NCI-H526 treated with DMSO at 0.1 percent for 48 hours (cell line): ENCODE measurements at places on chromosomes 11 and 22.

- DNase-seq: no peak
These were observed 12.3 kb downstream of the A4GALT start for GRCh38 chr22:42708417-42708816.

- DNase-seq: no peak
These were observed 179.3 kb upstream of the FAT3 start for GRCh38 chr11:92045301-92045700.

DNA sequence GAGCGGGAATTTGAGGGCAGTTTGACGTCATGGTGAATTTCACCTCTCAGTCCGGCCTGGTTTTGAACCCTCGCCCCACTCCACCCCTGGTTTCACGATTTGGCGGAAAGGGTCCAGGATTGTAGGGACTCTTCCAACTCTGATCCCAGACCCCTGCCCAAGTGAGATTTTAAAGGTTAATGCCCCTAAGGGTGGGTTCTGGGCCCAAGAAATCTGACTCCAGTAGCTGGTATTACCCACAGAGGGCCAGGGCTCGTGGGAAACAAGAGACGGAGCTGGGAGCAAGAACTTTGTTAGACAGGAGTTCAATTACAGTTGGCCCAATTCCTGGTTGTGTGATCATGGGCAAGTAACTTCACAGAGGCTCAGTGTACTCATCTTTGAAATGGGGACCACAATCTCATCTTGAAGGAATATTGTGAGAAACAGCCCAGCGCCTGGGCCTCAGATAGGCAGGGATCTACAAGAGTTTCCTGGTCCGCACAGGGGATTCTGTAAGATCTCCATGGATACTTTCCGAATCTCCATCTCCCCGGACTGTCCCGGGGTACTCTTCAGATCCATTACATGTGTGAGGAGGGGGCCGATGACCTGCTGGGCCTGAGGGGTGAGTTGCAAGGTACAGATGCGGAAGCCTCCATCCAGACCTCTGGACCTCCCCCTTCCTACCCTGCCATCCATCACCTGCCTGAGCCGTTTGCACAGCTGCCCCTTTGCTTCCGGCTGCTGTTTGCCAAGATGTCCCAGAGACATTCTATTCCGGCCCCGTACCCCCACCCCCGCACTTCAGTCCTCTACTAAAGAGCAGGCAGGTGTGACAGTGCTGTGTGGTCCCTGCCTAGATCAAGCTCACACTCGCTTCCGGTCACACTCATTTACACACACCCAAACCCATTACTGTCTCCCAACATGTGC, 687 bp upstream of the CALCA start:
- no peak for DNase-seq

GRCh38 chr11:56948991-56949515, 39.7 kb upstream of the OR5AK2 start:
- DNase-seq: no peak

DNA sequence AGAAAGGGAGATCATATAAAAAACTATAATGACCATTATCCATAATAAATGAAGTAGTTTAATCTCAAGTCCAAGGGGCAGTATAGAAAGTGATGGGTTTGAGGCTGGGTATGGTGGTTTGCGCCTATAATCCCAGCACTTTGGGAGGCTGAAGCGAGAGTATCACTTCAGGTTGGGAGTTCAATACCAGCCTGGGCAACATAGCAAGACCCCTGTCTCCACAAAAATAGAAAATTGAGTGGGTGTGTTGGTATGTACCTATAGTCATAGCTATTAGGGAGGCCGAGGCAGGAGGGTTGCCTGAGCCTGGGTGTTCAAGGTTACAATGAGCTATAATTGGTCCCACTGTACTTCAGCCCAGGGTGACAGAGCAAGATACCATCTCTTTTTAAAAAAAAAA, 23.9 kb downstream of the MED17 start:
- DNase-seq: no peak

- no peak for DNase-seq
These were observed 33.8 kb upstream of the FBLN1 start for GRCh38 chr22:45468872-45469271.

- DNase-seq: no peak
These were observed 2.5 kb downstream of the DERL3 start for GRCh38 chr22:23836281-23836680.

DNA sequence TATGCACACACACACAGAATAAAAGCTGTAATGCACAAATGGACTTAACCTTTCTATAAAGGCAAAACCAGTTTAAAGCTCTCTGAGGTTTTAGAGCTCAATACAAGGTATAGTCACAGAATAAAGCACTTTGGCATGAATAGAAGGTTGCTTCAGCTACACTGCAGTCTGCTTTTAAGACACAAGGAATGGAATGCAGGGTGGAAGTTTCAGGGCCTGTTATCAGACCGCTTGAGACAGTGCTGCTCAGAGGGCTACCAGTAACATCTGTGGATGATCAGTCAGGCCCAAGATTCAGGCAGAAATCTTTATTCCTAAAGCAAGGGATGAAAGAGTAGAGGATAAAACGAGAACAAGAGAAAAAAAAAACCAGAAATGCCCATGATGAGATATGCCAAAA, 46.7 kb downstream of the CD44 start:
- DNase-seq: no peak

DNA sequence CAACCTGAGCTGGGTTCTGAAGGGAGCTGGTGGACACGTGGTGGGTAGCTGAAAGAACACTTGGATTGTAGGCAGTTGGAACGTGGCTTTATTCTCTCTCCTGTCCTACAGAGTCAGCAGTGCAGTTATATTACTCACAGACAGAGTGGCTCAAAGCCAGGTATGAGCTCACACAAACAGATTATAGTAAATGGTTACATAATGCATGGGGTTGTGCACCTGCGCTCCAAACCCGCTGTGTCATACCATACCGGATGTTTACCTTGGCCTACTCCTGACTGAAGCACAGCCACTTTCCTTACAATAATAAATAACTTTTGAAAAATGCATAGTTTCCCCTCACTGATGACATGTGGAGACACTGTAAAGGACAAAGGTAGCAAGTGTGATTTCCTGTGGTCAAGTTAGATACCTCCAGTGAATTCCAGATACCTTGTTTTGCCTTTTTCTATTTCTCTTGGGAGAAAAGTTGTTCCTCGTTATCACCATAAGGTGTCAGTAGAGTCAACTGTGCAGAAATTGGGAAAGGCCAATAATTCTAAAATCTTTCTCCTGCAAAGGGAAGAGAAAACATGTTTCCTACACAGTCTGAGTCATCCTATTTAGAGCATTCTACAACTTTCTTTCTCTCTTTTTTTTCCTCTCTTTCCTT, 13.5 kb downstream of the MS4A6A start:
- no peak for DNase-seq

DNA sequence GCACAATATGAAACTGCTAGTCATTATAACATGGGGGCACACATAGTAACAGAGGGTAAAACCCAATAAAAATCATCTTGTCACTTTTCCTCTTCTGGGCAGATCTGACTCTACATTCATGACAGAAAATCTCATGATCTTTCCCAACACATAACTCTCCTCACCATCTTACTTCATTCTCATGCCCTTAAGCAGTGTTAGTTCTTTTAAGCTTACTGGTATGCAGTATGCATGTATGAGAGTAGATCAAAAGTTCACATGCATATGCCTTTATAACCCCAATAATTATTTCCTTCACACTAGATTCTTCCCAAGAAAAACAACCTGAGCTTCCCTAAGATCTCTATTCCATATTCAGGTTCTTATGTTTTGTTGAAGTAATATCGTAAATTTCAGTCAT, 5.1 kb upstream of the OR10A4 start:
- DNase-seq: no peak

DNA sequence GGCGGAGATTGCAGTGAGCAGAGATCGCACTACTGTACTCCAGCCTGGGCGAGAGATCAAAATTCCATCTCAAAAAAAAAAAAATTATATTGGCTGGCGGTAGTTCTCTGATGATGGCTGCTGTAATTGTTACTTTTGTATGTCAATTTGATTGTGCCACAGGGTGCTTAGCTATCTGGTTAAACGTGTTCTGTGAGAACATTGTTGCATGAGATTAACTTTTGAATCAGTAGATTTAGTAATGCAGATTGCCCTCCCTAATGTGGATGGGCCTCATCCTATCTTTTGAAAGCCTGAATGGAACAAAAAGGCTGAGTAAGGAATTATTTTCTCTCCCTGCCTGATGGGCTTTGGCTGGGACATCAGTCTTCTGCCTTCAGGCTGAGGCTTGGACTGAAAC, 654.2 kb downstream of the OPCML start:
- DNase-seq: no peak

GRCh38 chr11:66311470-66311964, 5.3 kb downstream of the CD248 start:
- no peak for DNase-seq

DNA sequence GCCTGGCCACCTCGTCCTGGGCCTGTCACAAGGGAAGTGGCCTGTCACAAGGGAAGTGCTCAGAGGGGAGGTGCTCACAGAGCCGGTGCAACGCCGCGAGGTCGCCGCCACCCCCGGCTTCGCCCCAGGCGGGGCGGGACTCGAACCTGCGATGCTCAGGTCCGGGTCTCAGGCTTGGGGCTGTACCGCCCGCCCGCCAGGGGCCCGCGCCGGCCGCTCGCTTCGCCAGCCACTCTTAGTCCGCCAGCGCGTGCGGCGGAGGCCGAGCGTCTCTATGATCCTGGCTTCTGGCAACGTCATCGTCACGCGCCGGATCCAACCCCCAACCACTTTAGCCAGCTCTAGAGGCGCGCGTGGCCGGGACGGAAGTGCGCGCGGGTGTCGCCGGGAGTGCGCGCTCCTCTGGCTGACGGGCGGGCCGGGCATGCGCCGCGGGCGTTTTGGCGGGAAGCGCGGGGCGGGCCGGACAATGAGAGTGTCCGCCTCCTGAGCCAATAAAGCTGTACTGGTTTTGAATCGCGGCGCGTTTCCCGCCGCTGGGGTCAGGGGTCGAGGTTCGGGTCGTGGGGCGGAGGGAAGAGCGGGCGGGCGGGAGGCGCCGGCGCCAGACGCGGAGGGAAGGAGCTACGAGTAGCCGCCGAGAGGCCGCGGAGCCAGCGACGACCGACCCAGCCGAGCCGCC, at the start of gene TRMT2A:
TSS of gene TRMT2A (minus strand) at position 276 of the 682 bp plus-strand sequence. CDS start 320 bp downstream, outside the sequence.
- peak; percentile 86 for DNase-seq

- no peak for DNase-seq
These were observed 831 bp upstream of the TMEM135 start for GRCh38 chr11:87036756-87037449.

GRCh38 chr11:130906616-130907015, 9.7 kb downstream of the SNX19 start:
- no peak for DNase-seq

DNA sequence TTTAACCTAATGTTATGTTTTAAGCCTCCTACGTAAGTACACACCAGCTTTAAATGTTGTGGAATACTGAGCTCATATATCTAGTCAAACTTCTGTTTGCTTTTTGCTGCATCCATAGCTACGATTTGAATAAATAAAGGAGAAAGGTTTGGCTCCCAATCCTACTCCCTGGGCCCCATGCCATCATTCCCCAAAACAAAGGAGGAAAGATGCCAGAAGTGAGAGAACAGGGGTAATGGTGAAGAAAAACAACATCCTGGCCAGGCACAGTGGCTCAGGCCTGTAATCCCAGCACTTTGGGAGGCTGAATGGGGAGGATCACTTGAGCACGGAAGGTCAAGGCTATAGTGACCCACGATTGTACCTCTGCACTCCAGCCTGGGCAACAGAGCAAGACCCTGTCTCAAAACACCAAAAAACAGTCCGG, 26.5 kb downstream of the SCGB1A1 start:
- DNase-seq: peak; percentile 94

GRCh38 chr11:3159296-3160190, 5.6 kb downstream of the OSBPL5 start:
- DNase-seq: no peak

DNA sequence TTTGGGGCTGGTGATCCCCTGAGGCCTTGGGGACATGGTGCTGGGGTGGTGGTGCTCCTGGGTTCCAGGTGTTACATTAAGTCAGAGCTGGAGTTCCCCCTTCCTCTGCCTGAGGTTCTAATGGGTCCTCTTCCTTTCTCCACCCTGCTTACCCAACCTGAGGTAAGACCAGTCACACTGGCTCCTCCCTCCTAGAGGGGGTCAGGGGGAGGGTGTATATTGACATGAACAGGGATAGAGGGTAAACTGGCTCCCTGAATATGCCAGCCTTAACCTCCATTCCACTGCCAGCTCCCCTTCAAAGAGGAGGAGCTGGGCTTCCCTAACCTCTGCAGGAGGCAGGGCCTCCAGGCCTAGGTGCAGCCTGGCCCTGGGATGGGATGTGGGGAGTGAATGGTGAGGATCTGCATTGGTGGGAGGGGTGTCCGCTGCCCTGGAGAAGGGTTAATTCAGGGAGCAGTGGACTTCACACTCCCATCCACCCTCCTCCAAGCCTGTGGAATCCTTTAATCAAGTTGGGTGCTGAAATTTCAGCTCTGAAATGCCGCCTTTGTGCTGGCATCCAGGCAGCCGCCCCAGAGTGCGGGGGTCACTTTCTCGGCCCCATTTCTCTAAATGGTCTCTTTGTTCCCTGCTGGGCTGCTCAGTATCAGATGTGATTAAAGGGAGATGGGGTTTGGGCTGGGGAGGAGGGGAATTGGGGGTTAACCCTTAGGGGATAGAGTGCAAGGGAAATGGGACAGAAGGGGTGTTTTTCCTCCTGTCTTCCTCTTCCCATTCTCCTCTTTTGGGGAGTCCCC, 15.2 kb downstream of the POLR2F start:
- DNase-seq: no peak

- no peak for DNase-seq
These were observed 3.7 kb upstream of the IPO7 start for GRCh38 chr11:9380773-9381172.

DNA sequence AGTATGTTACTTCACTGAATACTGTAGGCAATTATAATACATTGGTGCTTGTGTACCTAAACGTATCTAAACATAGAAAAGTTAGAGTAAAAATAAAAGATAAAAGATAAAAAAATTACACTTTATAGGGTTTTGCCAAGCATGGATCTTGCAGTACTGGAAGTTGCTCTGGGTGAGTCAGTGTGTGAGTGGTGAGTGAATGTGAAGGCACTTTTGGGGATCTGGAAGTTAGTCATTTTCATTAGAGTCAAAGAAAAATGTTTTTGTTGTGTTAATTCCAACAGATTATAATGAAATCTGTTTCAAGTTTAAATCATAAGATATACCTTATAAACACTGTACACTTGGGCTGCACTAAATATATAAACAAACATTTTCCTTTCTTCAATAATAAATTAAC, 3.3 kb downstream of the SLC22A25 start:
- DNase-seq: no peak

DNA sequence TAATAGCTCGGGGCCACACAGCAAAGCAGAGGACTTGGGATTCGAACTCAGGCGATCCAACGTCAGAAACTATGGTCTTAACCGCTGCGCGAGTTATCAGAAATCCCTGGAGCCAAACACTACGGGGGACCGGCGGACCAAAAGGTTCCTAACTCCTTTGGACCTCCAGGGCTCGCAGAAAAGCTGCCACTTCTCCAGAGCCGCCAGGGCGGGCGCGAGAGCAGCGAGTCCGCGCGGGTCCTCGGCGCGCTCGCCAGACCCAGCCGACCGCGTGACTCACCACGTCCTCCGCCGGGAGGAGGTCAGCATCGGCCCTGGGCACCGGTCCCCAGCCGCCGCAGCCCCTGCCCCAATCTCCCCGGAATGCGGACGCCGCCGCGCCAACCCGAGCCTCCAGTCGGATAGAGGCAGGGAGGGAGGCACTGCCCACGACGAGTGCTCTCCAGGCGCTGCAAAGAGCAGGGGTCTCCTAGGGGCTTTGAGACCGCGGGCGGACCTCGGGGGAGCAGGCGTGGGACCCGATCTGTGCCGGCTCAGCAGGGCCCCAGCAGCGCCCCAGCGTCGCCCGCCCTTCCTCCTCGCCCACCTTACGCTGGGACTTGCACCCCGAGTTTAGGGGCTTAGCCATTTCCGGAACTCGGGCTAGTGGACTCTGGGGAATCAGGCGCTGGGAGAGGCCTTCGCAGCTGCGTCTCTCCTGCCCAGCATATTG, 6.2 kb upstream of the ALX4 start:
- no peak for DNase-seq

- no peak for DNase-seq
These were observed 13.4 kb downstream of the SHANK2 start for GRCh38 chr11:71238941-71239340.
